ENCODE measurements at places on chromosomes 12 and 14.

- no peak for DNase-seq
These were observed 6.0 kb upstream of the NUDT14 start for GRCh38 chr14:105187116-105187515.

DNA sequence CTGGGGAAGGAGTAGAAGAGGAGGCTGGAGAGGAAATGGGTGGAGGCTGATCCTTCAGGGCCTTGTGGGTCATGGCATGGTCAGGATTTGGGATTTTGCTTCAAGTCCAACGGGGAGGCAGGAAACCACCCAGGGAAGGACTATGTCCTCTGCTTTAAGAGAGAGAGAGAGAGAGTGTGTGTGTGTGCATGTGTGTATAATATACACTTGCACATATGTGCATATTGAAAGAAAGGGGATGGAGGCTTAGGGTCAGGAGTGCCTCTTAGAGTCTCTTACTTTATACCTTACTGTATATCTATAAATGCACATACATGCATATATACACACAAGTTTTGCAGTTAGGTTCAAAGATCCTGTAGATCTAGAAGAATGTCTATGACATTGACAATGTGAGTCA is 94.8 kb downstream of the RGS6 start:
- DNase-seq = no peak

DNA sequence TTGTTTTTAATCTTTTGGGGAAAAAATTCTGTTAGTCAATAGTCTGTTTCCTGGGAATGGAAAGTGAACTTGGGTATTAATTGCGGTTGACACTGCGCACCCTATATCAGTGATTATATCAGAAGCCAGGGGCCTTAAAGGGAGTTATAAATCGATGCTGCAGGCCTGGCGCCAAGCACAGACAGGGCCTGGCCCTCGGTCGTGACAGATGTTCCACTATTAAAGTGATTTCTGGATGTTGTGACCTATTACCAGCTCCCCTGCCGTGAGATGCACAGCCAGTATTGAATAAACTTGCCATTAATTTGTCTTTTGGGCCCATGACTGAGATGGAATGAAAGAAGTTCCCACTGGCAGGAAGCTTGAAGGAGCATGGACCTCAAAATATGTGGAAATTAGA is 45.1 kb upstream of the KITLG start:
- no peak for DNase-seq

GRCh38 chr14:29554335-29554734 is 373.3 kb downstream of the PRKD1 start:
- no peak for DNase-seq

GRCh38 chr12:118017926-118018325 is 1.4 kb downstream of the RFC5 start:
- no peak for DNase-seq

- no peak for DNase-seq
These were observed 11.1 kb downstream of the ARF3 start for GRCh38 chr12:48946205-48946604.

- DNase-seq = no peak
These were observed 26.4 kb upstream of the FGF6 start for GRCh38 chr12:4472046-4472445.

GRCh38 chr14:58398895-58399294 is 3.2 kb downstream of the TOMM20L start:
- no peak for DNase-seq

GRCh38 chr14:70655110-70655826 is 13.6 kb downstream of the TTC9 start:
- peak; percentile 15 for DNase-seq

- DNase-seq = no peak
These were observed 144.6 kb upstream of the CDKN3 start for GRCh38 chr14:54252072-54252730.

DNA sequence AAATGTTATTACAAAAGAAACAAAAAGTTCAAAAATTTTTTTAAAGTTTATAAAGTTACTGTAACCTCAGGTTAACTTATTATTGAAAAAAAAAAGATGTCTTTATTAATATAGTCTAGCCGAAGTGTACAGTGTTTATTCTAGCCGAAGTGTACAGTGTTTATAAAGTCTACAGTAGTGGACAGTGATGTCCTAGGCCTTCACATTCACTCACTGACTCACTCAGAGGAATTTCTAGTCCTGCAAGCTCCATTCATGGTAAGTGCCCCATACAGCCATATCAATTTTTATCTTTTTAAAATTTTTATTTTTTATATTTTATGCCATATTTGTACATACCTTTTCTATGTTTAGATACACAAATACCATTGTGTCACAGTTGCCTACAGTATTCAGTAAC is 10.4 kb downstream of the ATG2B start:
- no peak for DNase-seq

DNA sequence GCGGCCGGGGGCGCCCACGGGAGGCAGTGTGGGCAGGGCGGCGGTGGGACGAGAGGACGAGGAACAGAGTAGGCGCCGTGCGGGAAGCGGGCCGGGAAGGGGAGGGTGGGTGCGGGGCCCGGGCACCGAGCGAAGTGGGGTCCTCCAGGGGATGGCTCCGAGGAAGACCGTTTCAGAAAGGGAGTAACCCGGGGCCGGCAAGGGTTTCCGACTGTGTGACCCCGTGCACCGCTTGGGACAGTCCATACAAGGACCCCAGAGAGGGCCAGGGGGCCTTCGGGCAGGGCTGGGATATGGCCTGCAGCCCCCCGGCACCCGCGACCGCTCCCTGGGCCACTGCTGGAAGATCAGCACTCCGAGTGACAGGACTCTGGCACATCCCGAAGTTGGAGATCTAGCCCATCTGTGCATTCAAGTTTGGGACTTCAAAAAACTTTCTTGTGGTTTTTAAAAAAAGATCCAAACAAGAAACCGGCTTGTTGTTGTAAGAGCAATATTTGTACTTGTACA is 448 bp downstream of the TSPAN9 start:
- DNase-seq = no peak

GRCh38 chr14:39558525-39558924 is 126.3 kb upstream of the FBXO33 start:
- no peak for DNase-seq

DNA sequence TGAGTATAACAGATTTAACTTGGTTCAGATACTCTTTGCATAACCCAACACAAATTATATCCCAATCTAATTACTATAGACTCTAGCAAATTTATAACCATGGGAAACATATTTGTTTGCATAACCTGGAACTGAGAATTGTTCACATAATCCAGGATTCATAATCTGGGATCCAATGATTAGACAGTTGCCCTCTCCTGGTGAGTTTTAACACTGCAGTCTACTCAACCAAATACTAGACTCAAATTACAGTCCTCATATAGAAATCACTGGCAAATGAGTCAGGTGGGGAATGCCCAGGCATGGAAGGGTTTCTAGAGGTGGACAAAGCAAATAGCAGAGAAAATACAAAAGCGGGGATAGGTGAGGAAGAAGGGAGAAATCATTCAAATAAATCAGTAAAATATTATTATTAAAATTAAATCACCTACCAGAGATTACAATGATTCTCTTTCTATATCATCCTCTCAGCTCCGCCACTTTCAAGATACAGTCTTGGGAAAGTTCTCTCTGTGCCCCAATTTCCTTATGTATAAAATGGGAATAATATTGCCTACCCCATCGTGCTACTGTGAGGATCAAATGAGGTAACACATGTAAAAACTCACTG is 9.4 kb downstream of the GCH1 start:
- no peak for DNase-seq

- DNase-seq = no peak
These were observed 69.2 kb downstream of the CRACR2A start for GRCh38 chr12:3683670-3684069.

DNA sequence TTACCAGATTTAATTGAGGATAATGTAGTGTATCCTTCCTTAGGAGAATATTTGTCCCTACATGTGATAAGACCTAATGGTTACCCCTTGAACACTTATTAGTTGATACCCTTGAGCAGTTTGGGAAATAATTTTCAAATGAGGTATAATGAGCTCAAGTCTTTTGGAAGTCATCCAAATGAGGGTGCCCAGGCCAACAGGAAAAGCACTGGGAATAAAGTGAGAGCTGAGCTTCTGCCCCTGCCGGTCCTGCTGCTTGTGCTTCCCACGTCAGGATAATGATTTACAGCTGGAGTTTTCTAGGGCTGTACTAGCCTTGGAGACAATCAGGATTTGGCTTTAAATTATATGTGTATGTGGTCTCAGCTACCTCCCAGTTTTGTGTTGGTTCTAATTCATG is 178.8 kb upstream of the FRMD6 start:
- no peak for DNase-seq

- DNase-seq = no peak
These were observed 58.3 kb upstream of the JDP2 start for GRCh38 chr14:75369506-75369905.

DNA sequence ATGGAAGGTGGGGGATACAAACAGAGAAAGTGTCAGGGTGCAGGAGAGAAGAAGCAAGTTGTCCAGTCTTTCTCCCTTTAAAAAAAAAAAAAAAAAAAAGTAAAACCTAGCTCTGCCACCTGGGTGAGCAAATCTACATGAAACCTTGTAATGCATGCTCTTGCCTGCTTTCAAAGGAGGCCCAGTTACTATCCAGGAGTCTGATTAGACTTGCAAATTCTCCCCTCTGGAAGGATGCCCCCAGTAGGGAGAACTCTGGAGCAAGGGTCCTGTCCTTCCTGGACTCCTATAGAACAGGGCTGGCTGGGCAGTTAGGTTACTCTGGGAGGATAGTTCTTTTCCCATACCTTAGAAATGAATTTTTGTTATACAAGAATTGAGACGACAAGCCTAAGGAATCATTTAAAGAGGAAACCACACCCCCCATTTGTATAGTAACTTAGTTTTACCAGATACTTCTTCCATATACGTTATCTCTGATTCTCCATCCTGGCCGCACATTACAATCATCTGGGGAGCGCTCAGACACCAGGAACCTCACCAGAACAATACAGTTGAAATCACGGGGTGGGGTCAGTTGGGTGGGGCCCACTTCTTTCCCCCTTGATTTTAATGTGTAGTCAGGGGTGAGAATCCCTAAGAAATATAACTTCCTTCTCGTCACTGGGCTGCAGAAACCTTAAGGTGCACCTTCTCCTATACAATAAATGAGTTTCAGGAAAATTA is 30.5 kb downstream of the RAB35 start:
- DNase-seq = no peak

DNA sequence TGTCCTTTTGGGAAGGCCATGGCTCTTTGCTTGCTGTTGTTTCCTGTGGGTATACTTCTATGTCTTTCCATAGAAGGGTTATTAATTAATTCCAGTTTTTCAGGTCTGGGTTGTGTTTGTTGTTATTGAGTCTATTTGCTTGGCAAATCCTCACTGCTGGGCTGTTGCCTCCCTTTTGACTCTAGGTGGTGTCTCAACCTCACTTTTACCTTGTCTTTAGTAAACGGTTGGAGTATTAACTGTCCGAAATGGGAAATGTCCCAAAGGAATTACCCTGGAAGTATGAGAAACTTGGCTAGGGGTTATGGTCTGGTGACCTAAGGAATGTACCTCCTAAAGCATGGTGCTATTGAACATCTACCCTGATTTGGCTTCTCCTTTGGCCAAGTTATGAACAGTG is 16.7 kb downstream of the PRH1 start:
- no peak for DNase-seq

- DNase-seq = no peak
These were observed 18.5 kb upstream of the PMCH start for GRCh38 chr12:102215992-102216691.

- DNase-seq = no peak
These were observed at the start of gene FERMT2 for GRCh38 chr14:52950898-52951680. TSS of gene FERMT2 (minus strand) at chr14:52951050. CDS start at chr14:52950568, 482 bp downstream.

DNA sequence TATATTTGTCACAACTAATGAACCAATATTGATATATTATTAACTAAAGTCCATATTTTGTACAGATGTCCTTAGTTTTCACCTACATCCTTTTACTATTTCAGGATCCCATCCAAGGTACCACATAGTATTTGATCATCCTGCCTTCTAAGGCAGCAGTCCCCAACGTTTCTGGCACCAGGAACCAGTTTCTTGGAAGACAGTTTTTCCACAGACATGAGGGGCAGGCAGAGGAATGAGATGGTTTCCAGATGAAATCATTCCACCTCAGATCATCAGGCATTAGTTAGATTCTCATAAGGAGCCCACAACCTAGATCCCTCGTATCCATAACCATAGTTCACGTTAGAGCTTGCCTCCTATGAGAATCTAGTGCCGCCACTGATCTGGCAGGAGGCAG is 82.8 kb upstream of the BCL2L14 start:
- no peak for DNase-seq

DNA sequence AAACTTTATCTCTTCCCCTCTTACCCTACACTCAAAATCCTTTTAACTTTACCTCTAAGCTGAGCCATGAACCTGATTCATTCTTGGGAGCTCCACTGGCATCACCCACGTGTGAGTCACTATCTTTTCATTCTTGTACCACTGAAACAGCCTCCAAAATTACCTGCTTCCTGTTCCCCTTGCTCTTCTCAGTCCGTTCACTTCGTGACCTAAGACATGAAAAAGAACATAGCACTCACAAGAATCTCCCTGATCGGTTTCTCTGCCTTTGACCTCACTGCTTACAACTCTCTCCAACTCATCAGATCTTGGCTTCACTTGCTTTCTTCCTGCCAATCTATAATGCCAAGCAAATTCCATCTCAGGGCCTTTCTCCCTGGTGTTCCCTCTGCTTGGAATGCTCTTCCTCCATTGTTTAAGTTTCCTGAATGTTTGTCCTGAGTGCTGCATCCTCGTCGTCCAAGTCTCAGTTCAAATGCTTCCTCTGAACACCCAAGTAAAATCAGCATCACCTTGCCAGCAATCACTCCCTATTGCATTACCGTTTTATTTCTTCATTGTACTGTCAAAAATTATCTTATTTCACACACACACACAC is 9.2 kb downstream of the GLIPR1 start:
- no peak for DNase-seq

DNA sequence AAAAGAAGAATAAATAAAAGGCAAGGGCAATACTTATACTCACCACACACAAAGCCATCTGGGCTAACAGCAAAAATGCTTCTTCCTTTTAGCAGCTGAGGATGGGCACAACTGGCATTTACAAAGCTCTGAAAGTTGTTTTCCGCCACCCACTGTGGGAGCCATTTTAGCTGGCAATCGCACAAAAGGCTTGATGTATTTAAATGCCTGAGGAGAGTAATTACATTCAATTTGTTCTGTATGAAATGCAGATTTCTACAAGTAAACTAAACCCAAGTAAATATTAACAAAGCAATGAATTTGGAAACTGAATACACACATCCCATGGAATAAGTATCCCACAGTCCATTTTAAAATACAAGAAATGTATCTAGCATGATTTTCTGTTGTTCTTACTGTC is 37.5 kb downstream of the LRIG3 start:
- no peak for DNase-seq

DNA sequence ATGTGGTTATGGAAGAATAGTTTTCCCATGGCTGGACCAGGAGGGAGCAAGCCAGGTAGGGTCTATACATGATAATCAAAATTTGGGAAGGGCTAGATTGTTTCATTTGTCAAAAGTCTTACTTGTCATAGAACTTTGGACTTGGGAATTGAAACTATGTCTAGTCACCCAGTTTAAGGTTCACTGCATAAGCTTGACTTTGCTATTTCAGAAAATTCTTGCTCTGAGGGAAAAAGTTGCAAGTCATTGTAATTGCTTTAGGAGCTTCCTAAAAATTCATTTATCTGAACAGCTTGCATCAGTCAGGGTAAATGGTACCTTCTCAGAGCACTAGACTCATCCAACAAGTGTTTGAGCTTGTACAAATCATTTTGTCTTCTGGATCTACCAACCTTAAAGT is 1194.7 kb downstream of the GALC start:
- no peak for DNase-seq

Data from NK-92 treated with Interleukin-12 subunit alpha and Interleukin-12 subunit beta, amount 100 ng/mL, for 24 hours (cell line).